ENCODE measurements at places on chromosomes 16 and 17. TPM values are rescaled to one million over a fixed set of nuclear protein-coding genes. Genes with fewer than 3 reads are reported as not detected.

Gene ATP2A3
- 2.4 TPM for total RNA-seq

Gene TMEM238L
- total RNA-seq: not detected

Gene SNX20
- total RNA-seq: not detected

Gene ZG16
- total RNA-seq: not detected

Gene COL1A1
- 2,981 TPM for total RNA-seq

Gene FGF11
- total RNA-seq: 12.9 TPM

Gene NACA2
- total RNA-seq: 0.13 TPM

Gene TEKT5
- 0.13 TPM for total RNA-seq

Gene KANSL1
- total RNA-seq: 103 TPM

Gene ACE
- 3.5 TPM for total RNA-seq

Gene HS3ST3A1
- total RNA-seq: 0.99 TPM

Gene ITGB4
- total RNA-seq: 0.69 TPM

Gene ARRB2
- total RNA-seq: 5.4 TPM

Gene SKAP1
- total RNA-seq: not detected

Gene MLYCD
- total RNA-seq: 3.4 TPM

Gene CLEC19A
- not detected for total RNA-seq

Gene PLCG2
- total RNA-seq: 0.07 TPM

Gene UTS2R
- total RNA-seq: not detected

Gene DNAH3
- not detected for total RNA-seq

Gene TBC1D3K
- total RNA-seq: 0.07 TPM

Gene CNGB1
- total RNA-seq: not detected

Gene TK2
- total RNA-seq: 61.6 TPM

Gene FNDC8
- not detected for total RNA-seq

Gene PRAC2
- total RNA-seq: not detected

Gene PRDM7
- not detected for total RNA-seq

Gene ELMO3
- 0.76 TPM for total RNA-seq

Gene KCTD13
- total RNA-seq: 12.1 TPM

Gene NOTUM
- not detected for total RNA-seq

Gene LSM12
- total RNA-seq: 23.3 TPM

Gene FSCN2
- 11.0 TPM for total RNA-seq

Gene YPEL2
- 21.5 TPM for total RNA-seq

Gene AXIN2
- total RNA-seq: 1.9 TPM

Gene KRT17
- total RNA-seq: 9.0 TPM

Gene STAC2
- total RNA-seq: 2.1 TPM

Gene NAGS
- 2.7 TPM for total RNA-seq

Gene PPM1D
- total RNA-seq: 7.8 TPM

Gene PLA2G10
- not detected for total RNA-seq

Gene CDH3
- total RNA-seq: 1.1 TPM

Gene ALOX15B
- 0.07 TPM for total RNA-seq

Gene SREBF1
- 45.9 TPM for total RNA-seq

Gene PITPNM3
- 2.4 TPM for total RNA-seq

Gene SLC16A6
- 0.17 TPM for total RNA-seq

Gene TMEM114
- total RNA-seq: not detected

Gene TMEM100
- total RNA-seq: 3.1 TPM

Gene KRT15
- total RNA-seq: 0.13 TPM

Gene KRT37
- not detected for total RNA-seq

Gene P2RX5
- 0.85 TPM for total RNA-seq

Gene RNF112
- 5.0 TPM for total RNA-seq

Gene SLC38A8
- total RNA-seq: not detected

Gene RRAD
- 14.9 TPM for total RNA-seq

Gene TCAP
- total RNA-seq: 0.53 TPM

Gene GPRC5B
- 2.7 TPM for total RNA-seq

Gene CACNG3
- not detected for total RNA-seq

Gene HSD17B1
- total RNA-seq: 2.0 TPM

Gene GPR142
- 0.26 TPM for total RNA-seq

Gene PHOSPHO1
- 0.40 TPM for total RNA-seq

Gene PMP22
- 78.1 TPM for total RNA-seq

Gene CCL17
- not detected for total RNA-seq
